ENCODE measurements at places on chromosomes 12 and 14.

GRCh38 chr12:559906-560455 is 100.2 kb downstream of the B4GALNT3 start:
- no peak overlapping the region for H3K4me3 ChIP-seq
- H3K27me3 ChIP-seq, result no peaks in the 10 kb centered on the region
- DNase-seq, result no peak
- no peak overlapping the region for H3K27ac ChIP-seq

DNA sequence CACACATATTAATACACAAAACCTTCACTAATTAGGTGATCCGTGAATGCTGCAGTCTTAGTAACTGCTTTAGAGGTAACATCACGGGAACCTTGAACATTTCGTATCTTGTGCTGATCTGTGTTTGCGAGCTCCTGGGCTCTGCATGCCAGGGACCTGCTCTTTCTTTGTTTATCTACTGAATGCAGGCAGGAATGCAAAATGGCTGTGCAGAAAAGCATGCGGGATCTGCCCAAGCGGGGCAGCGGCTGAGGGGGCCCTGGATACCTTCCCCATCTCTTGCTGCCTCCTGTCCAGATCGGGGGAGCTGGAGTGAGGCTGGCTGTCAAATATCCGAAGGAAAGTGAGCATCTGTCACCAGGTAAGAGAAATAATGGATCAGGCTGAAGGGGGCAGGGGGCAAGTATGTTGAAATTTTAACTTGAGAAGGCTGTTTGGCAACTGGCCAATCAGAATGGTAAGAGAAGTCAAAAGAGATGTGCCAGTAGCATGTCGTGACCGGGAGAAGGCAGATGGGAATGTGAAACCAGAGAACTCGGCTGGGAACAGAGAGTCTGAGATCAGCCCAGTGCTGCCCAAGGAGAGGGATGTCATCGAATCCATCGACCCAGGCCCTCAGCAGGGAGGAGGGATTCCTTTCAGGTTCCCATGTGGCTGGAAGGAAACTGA is 191.4 kb downstream of the TTC7B start:
- H3K36me3 ChIP-seq, result no peaks in the 10 kb centered on the region
- H3K27ac ChIP-seq, result no peak overlapping the region
- no peaks in the 10 kb centered on the region for H3K27me3 ChIP-seq
- DNase-seq, result no peak

DNA sequence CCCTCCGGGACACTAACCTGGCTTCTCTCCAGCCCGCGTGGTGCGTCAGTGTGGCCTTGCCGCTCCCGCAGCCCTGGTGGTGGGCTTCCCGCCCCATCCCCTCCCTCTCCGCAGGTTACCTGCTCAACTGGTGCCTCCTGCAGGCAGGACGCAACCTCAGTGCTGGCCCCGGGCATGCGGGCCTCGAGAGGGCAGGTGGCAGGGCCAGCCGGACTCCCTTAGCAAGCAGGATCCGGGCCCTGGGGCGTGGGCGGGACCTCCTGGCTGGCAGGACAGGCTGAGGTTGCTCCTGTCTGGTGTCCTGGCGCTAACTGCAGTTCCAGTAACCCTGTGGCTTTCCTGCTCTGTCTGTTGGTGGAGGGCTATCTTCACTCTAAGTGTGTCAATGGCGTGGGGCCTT is 8.6 kb upstream of the ADSS1 start:
- peaks cover 6% of the 10 kb centered on the region for H3K36me3 ChIP-seq
- no peak overlapping the region for H3K27ac ChIP-seq
- no peak for DNase-seq
- H3K27me3 ChIP-seq, result no peaks in the 10 kb centered on the region

- H3K27ac ChIP-seq, result no peak overlapping the region
- H3K4me1 ChIP-seq, result no peaks in the 10 kb centered on the region
- no peak for DNase-seq
- no peak overlapping the region for H3K4me3 ChIP-seq
- H3K27me3 ChIP-seq, result peaks cover 7% of the 10 kb centered on the region
Measured at GRCh38 chr14:64856529-64857445, 22.9 kb downstream of the SPTB start.

- no peak overlapping the region for H3K4me3 ChIP-seq
- H3K4me1 ChIP-seq, result no peaks in the 10 kb centered on the region
- no peaks in the 10 kb centered on the region for H3K36me3 ChIP-seq
- no peak overlapping the region for H3K27ac ChIP-seq
Measured at GRCh38 chr12:88573583-88573982, 6.7 kb downstream of the KITLG start.

Data from activated naive CD4-positive, alpha-beta T cell treated with anti-CD3 and anti-CD28 coated beads for 36 hours (primary cell).